Esophagus muscularis mucosa (tissue), 4 donors: ENCODE measurements at places on chromosomes 6 and 20. TPM values are rescaled to one million over a fixed set of nuclear protein-coding genes. Genes with fewer than 3 reads are reported as not detected.

- DNase-seq: no peak
Observed at GRCh38 chr6:135423649-135424128, 73.9 kb downstream of the AHI1 start.

GRCh38 chr6:155013457-155013876 is 18.4 kb downstream of the TIAM2 start:
- DNase-seq: no peak

DNA sequence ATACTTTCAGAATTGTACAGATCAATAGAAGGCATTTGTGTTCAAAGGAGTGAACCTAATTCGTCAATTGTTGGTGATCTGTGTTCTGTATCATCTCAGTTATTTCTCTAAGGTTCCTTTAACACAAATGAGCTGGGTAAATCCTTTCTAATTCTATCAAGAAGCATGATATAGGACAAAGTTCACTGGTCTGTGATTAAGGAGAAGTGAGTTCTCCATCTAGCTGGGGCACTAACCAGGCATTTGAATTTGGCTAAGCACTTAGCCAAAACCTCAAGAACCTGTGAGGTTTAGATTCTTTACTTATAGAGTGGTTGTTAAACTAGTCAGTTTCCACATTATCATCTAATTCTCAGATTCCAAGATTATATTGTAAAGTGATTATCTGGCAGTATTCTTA is 50.3 kb downstream of the DOP1A start:
- DNase-seq: no peak

GRCh38 chr6:146381486-146381885 is 162.1 kb upstream of the RAB32 start:
- no peak for DNase-seq

DNA sequence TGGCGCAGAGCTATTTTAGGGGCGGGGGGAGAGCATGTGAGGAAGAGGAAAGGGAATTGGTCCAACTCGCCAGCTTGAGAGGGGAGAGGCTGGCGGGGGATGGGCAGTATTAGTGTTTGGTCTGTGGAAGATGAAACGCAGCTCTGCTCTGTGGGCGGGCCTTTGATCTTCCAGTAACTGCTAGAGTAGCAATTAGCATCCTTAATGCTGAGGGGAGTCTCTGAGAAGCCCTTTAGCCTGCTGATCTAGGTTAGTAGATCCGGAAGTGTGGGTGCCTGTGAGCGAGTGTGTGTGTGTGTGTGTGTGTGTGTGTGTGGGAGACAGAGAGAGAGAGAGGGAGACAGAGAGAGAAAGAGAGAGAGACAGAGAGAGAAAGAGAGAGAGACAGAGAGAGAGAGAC is 117.2 kb upstream of the BACH2 start:
- no peak for DNase-seq

- DNase-seq: no peak
Observed at GRCh38 chr20:18702736-18703135, 110.8 kb upstream of the SCP2D1 start.

GRCh38 chr6:27472182-27472616 is 706 bp downstream of the ZNF184 start:
- no peak for DNase-seq

GRCh38 chr6:16514249-16514648 is 247.0 kb downstream of the ATXN1 start:
- no peak for DNase-seq

- DNase-seq: no peak
Observed at GRCh38 chr20:49356676-49357075, 78.8 kb upstream of the ZNFX1 start.

DNA sequence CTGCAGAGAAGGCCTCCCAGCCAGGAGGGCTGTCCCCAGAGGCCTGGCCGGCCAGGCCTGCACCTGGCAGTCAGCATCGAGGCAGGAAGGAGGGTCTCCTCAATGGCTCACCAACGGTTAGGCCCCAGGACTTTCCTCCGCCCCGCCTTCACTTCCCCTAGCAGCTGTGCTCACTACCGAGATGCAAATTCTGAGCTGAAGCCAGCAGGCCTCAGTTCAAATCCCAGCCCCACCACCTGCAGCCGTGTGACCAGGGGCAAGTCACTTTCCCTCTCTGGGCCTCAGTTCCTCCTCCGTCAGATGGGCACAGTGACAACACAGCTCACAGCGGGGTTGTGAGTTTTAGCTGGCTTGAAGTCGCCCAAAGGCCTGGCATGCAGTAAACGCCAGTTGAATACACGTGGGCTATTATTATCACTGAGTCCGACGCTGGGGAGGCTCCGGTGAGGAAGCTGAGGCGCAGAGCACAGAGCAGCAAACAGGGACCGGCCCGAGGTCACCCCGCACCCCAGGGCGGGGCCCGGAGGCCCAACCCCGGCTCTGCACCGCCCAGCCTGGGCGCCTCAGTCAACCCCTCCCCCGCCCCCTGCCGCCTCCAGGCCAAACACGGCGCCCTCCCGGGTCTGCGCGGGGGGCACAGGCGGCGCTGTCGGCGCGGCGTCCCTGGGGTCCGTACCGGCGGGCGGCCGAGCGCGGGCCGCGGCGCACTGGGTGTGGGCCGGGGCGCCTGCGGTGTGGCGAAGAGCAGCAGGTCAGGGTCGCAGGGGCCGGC is 671 bp downstream of the E2F1 start:
- no peak for DNase-seq

DNA sequence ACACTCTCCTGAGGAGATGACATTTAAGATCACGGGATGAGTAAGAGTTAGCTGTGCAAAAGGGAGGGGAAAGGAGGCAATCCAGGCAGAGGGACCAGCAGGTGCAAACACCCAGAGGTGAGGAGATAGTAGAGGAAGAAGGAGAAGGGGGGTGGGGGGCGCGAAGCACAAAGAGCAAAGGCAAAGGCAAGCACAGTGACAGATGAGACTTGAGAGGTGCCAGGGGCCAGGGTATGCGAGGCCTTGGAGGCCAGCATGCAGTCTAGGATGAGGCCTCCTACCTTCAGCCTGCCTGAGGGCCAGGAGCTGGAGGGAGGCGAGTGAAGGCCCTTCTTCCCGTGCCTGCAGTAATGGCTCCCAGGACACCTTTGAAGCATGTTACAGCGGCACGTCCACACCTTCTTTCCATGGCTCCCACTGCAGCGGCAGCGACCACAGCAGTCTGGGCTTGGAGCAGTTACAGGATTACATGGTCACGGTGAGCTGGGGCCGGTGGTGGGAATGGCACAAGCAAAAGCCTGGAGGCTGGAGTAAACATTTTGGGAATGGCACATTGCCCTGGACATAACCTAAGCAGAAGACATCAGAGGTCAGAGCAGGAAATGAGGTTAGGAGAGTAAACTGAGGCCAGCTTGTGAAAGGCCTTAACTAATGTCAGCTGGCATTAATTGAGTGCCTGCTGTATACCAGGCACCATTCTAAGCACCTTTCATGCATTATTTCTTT is 18.6 kb downstream of the CCM2L start:
- DNase-seq: no peak

- no peak for DNase-seq
Observed at GRCh38 chr6:52995913-52996645, 995 bp upstream of the GSTA4 start.

DNA sequence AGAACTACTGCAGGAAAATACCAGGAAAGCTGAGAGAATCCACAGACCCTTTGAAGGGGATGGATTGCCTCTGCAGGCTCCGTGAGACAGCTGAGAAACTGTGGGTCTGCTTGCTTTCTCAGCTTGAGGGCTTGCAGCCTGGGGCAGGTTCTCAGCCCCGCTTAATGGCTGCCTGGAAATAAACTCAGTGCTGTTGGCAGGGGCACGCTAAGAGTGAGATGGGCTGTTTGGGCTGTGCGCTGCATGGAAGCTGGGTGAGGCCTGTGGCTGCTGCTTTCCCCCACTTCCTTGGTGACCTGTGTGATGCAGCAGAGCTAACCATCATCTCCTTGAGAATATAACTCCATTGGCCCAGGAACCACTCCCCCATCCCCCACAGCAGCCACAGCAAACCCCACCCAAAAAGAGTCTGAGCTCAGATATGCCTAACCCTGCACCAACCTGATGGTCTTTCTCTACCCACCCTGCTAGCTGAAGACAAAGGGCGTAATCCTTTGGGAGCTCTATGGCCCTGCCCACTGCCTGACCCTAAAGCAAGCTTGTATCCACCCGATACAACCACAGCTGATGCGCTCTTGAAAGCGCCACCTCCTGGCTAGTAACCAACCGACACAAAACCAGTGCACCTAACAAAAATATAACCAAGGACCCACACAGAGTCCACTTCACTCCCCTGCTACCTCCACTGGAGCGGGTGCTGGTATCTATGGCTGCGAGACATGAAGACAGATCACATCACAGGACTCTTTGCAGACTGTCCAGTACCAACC is 800.6 kb upstream of the MAP3K7 start:
- DNase-seq: no peak

GRCh38 chr20:5859608-5860007 is 90.7 kb downstream of the TRMT6 start:
- DNase-seq: no peak

- DNase-seq: no peak
Observed at GRCh38 chr20:63292904-63293303, at the start of gene COL20A1. Gene COL20A1 (plus strand): TSS chr20:63293186. CDS start chr20:63295108, 1,922 bp downstream.

GRCh38 chr20:39364320-39364719 is 402.2 kb downstream of the DHX35 start:
- DNase-seq: no peak

DNA sequence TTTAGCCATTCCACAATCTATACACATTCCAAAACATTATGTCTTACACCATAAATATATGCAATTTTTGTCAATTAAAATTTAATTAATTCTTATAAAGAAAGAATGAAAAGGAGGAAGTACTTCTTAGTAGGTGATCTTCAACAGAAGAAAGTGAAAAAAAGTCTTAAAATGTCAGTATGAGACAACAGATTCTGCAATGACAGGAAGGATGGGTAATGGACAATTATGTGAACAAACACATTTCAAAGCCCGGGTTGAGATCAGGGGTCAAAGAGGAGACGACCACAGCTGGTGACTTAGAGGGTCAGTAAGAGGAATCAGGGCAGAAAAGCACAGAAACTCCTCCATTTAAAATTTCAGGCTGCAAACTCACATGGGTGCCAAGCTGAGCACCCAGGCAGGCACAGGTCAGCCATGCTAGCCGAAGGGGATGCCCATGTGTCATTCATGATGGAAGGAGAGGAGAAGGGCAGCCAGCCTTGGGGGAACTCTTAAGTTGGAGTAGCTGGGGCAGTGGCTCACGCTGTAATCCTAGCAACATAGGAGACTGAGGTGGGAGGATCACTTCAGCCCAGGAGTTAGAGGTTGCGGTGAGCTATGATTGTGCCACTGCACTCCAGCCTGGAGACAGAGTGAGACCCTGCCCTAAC is 11.0 kb downstream of the VSX1 start:
- DNase-seq: no peak

DNA sequence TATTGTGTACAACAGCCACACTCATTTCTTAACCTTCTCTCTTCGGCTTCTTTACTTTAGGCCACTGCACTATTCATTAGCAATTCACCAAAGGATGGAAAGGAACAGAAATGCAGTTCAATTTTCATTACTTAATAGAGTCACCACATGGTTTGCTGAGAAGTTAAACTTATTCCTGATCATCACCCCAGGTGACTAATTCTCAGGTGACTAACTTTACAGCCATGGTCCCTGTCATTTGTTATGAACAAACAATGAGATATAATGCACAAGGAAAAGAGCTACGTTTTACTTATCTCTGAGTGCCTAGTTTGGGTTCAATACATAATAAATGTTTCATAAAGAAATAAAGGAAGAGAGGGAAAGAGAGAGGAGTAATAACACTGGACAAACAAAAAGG is 45.8 kb upstream of the DST start:
- DNase-seq: no peak

DNA sequence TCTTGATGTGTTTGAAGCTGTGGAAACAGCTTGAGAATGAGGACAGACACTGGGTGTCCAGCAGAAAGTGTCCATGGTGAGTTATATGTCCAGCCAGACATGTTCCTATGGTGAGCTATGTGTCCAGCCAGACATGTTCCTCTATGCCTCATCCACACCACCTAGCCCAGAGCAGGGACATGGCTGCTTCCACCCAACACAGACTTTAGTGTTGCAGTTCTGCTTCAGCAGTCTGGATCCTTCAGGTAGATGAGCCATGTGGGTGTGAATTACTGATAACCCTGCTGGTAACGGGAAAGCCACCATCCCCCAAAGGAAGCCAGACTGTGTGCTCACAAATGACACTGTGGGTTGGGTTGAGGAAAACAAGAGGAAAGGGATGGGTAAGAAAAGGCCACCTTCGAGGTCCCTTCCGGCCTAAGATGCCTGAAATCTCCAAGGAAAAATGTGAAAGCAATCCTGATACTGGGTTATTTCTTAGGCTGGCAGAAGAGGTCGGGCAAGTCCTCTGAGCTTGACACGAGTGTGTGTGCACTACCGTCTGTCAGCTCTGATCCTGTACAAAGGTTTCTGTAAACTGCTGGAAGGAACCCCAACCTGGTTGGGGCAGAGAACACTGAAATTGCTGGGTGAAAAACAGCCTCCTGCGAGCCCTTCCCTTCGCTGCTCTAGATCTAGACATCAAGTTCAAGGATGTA is 77.8 kb downstream of the NINL start:
- DNase-seq: no peak

GRCh38 chr6:9514146-9514545 is 900.7 kb downstream of the TFAP2A start:
- no peak for DNase-seq

CTCFL gene
- not detected for total RNA-seq

ANKEF1 gene
- total RNA-seq: 2.3 TPM

SLC17A9 gene
- 2.9 TPM for total RNA-seq

ZSCAN23 gene
- total RNA-seq: 1.5 TPM

TINAG gene
- total RNA-seq: not detected

RPN2 gene
- total RNA-seq: 125 TPM

VGLL2 gene
- total RNA-seq: not detected

ACTR5 gene
- total RNA-seq: 5.8 TPM

C6orf132 gene
- 0.83 TPM for total RNA-seq

TUBE1 gene
- 20.2 TPM for total RNA-seq

TRIM39 gene
- 22.0 TPM for total RNA-seq

SLC17A3 gene
- not detected for total RNA-seq

LPA gene
- total RNA-seq: not detected

ME1 gene
- total RNA-seq: 18.1 TPM

ISM1 gene
- total RNA-seq: 5.9 TPM

RSPH4A gene
- not detected for total RNA-seq
